ENCODE measurements at places on chromosomes 13 and 19.

DNA sequence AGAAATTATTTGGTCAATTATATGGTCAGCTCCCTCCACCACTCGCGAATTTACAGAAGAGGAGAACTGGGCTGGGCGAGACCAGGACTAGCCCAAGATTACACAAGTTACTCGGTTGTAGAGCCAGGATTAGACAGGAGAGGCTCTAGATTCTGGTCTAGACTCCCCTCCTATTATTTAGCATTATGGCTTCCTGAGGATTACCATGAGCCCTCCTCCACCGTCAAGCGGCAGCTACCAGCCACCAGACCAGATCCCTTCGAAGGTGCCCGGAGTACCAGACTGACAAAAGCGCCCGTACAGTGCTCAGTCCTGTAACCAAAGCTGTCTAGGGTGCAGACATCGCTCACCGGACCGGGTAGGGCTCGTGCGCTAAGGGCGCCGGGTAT is 497 bp upstream of the MLNR start:
- no peak for DNase-seq

DNA sequence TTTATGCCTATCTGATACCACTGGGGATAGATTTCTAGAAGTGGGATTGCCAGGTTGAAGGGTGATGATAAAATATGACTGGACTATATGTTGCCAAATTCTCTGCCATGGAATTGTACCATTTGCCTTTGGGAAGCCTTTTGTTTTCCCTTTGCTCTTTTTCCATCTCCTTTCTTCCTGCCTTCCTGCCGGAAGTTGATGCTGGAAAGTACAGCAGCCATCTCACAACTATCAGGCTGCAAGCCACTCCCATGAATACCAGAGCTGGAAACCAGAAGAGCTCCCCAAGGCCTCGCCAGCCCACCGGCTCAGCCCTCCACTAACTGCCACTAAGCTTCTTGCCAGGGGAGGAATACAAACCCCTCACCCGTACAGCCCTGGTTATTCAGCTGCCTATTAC is 29.7 kb downstream of the ZIC5 start:
- DNase-seq = no peak

DNA sequence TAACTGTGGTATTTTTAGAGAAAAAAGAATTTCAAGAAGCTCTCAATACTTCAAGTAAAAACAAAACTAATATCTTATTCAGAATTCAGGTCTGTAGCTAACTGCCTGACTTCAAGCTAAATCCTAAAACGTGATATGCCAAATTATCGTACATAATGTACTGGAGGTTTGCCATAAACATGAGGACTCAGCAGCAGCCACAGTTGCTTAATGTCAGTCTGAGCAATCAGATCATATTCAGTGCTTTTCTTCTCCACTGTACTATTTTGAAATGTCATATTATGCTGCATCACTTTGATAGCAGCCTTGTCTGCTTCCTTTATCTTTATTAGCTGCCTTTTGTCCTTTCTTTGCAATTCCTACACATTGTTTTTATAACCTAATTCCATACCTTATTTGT is 265.1 kb upstream of the EDNRB start:
- no peak for DNase-seq

DNA sequence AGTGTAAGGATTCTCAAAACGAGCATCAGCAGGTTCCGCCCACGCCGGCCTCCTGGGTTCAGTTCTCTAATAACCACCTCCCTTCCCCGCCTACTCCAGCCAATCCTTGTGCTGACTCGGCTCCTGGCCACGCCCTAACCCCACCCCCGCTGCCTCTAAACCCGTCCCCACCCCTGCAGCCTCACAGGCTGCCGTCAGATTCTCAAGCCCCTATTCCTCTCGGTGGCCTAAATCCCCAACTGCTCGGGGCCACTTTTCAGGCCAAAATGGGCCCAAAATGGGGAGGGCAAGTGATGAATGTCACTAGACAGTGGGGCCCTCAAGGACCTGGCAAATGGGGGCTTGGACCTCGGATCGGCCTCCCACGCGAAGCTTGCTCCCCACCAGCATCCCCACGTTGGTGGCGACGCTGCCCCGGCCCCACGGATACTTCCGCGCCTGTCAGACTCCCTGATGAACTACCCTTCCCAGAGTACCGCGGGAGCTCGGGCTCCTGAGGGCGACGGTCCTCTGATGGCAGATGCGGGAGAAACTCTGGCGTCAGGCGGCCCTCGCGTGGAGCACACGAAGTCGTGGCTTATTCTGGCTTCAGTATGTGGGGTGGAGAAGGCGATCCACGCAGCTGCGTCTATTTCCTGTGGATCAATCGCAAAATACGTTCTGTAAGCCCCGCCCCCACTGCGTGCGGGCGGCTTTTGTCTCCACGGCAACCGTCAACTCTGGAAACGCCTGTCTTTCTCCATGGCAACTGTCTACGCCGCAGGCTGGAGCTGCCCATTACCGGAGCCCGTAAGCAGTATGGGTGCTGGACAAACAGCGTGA is 24.8 kb downstream of the ZNF473 start:
- peak; percentile 66 for DNase-seq

DNA sequence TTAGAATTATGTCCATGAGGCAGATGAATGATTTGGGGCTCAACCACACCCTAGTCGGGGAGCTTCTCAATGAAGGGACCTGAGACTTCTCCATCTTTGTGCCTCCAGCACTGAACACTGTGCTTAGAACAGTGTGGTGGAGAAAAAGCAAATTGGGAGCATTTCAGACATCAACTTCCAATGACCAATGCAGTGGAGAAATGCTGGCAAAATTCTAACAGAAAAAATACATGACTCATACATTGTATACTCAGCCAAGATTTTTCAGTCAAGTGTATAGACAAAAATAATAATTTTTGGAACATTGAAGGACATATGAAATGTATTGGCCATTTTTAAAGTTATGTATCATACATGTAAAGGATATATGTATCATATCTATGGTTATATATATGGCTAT is 134.7 kb downstream of the FGF14 start:
- DNase-seq = no peak

DNA sequence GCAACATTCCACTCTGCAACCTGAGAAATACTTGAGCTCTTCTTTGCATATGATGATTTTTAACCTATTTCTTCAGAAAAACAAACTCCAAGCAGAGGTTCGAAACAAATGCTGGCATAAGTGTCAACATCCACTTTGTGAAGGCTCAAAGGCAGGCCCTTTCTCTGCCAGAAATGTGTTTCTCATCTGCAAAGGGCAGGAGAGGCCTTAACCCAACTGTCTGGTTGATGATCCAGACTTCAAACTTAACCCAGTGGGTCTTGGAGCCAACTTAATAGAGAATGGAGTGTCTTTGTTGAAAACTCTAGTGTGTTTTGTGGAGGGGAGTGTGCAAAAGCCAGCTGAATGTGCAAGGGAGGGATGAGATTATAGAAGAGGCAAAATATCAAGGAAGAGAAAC is 28.3 kb upstream of the ZNF507 start:
- no peak for DNase-seq

- no peak for DNase-seq
Observed at GRCh38 chr13:88107570-88107969, 436.4 kb downstream of the SLITRK5 start.

- no peak for DNase-seq
Observed at GRCh38 chr19:41027273-41027967, 36.3 kb downstream of the CYP2B6 start.

GRCh38 chr13:83065108-83065507 is 817.2 kb downstream of the SLITRK1 start:
- DNase-seq = peak; percentile 22

DNA sequence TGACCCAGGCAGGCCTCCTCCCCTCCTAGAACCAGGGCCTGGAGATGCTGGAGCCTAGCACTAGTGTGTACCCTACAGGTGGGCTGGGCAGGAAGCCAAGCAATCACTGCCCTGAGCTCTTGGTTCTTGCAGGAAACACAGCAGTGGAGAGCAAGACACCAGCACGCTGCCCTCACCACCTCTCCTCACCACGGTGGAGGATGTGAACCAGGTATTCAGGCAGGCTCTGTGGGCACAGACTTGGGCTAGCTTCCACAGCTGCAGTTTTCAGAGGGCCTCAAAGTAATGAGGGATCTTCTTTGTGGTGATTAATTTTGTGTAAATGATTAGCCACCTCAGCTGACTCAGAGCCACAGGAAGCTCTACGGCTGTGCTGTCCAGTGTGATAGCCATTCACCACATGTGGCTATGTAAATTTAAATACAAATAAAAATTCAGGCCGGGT is 13.6 kb upstream of the GPI start:
- DNase-seq = no peak

- no peak for DNase-seq
Observed at GRCh38 chr13:99307648-99308339, 595 bp upstream of the GPR183 start.

- no peak for DNase-seq
Observed at GRCh38 chr19:40954573-40954972, 36.5 kb upstream of the CYP2B6 start.

DNA sequence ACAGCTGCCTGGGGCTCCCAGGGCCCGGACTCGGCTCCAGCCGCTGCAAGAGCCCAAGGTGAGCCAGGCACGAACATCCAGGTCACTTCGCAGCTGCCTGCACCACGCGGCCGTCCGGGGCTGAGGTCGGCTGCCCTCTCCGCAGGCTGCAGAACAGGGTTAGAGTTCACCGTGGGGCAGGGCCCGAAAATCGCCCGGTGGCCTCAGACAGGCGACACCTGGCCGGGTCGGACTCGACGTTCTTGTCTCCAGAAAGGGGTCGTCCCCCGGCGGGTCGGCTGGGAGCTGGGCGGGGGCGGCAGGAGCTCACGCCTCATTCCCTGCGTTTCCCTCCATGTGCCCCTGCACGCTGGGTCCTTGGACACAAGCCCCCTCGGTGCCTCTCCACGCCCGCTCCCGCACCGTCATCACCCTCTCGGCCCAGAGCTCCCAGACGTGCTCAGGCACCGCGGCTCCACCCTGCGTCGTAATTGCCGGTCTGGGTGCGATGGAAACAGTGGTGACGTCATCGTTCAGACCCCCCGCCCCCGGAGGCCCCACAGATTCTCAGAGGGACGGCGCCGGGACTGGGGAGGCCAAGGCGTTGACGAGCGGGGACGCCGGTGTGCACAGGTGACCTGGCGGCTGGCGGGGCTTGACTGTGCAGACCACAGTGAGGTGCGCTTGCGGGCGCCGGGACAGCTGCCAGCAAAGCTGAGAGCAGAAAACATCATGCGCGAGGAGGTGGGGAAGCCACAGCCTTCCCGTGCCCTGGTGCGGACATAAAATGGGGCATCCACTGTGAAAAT is 4.0 kb upstream of the GRIN3B start:
- DNase-seq = no peak

GRCh38 chr13:106597186-106597585 is 29.2 kb upstream of the ARGLU1 start:
- no peak for DNase-seq

GRCh38 chr13:35964863-35965180 is 166.4 kb downstream of the DCLK1 start:
- DNase-seq = no peak

DNA sequence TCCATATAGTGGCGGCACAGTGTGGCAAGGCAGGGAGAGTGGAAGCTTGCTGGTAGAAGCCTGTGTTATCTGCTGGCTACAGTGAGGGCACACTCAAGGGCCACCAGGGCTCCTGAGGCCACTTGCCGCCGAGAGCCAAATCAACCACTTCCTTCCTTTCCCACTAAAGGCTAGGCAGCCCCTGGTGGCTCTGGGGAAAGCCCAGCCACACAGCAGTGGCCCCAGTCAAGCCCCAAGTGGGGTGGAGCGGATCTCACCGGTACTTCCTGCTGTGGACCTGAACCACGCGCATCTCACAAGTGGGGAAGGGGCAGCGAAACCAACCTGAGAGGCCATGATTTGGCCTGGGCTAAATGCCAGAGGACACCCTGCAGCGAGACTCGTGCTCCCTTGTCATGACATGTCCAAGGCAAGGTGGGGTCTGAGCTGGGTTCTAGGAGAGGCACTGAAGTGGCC is 21.9 kb upstream of the SLC35E1 start:
- no peak for DNase-seq

GRCh38 chr13:75395066-75395465 is 86.9 kb downstream of the TBC1D4 start:
- no peak for DNase-seq
